ENCODE measurements at places on chromosomes 7 and 10.

GRCh38 chr10:34119456-34119855 lies 695.6 kb downstream of the PARD3 start:
- DNase-seq: no peak

GRCh38 chr7:8579661-8580194 lies 146.3 kb downstream of the NXPH1 start:
- no peak for DNase-seq

DNA sequence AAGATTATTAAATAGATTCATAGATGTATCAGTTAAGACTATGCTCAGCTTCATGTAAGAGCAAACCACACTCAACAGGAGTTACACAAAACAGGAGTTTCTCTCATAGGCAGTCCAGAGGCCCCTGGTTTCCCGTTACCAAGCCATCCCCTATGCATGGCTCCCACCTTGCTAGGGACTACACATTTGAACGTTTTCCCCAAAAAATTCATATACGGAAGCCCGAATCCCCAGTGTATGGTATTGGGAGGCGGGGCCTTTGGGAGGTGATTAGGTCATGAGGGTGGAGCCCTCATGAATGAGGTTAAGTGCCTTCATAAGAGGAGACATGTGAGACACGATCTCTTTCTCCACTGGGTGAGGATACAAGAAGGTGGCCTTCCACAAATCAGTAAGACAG lies 29.1 kb downstream of the RSU1 start:
- DNase-seq: no peak

- no peak for DNase-seq
Observed at GRCh38 chr10:48879451-48879850, 60.2 kb downstream of the LRRC18 start.

DNA sequence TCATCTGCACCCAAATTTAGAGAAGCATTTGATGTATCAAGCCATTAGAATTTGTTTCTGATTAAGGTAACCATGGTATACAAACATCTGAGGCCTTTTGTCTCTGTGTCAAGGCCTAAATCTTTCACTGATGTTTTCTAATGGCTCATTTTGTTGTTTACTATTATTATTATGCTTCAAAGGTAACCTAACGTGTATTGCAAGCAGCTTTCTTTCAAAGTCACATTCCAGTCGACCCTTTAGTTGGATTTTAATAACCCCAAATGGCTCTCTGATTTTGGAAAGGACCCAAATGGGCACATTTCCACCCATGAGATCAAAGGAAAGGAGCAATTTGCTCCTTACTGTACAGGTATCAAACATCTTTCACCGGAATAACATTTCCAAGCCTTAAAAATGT lies 46.7 kb upstream of the WNT16 start:
- no peak for DNase-seq

DNA sequence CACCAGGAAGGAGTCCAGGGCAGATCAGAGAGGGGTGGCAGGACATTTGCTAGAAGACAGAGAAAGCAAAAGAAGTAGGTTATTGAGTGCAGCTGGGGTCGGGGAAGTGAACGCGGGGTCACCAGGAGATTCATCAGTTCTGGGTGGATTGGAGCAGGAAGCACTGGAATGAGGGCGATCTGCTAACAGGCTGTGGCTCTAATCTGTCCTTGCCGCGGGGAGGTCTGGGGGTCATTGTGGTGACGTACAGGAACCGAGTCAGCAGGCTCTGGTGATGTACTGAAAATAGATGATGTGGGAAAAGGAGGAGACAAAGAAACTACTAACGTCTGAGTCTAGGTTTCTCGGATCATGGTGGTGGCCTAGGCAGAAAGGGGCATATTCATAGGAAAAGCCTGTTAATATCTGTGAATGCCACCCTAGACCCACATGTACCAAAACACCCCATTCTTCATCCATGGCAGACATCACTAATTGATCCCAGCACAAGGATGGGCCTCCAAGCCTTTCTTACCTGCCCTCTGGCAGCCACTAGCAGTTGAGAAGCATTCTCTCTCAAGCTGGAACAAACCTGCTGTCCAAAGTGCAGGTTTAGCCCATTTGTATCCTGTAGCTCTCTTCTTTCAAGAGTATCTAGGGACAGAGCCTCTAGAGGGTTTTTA lies 134.5 kb downstream of the C10orf105 start:
- DNase-seq: no peak

DNA sequence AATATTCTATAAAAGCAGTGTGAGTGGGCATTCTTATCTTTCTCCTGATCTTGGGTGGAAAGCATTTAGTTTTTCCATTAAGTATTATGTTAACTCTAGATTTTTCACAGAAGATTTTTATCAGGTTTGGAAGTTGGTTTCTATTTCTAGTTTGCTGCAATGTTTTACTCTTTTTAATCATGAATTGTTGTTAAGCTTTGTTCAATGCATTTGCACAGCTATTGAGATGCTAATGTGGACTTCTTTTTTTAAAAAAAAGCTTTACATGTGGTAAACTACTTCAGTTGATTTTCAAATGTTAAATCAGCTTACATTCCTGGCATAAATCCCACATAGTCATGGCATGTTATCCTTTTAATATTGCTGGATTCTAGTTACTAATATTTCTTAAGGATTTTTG lies 363.6 kb upstream of the NRP1 start:
- no peak for DNase-seq

GRCh38 chr10:49081547-49082275 lies 33.6 kb downstream of the VSTM4 start:
- no peak for DNase-seq

DNA sequence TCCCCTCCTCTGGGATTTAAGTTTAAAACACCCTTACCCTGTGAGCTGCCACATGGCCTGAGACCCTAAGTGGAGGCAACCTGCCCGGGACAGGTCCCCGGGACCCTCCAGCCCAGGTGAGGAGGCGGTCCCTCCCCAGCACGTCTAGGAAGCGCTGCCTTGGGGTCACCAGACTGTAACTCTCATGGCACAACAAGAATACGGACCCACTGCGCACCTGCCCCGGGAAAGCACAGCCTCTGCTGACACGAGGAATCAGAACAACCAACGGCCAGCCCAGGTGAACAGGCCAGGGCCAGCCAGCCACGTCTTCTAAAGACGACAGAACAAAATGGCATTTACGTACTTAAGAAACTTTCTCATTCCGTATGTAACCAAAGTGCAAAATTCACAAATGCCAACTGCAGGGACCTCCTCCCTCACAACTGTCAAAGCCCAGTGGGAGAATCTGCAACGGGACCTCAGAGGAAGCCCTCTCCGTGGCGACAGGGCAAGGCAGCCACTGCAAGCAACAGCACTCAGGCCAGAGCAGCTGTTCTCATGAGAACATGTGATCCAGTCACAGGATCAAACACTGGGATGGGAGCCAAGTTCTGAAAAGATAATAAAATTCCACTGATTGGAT lies 208.4 kb downstream of the DIP2C start:
- no peak for DNase-seq

DNA sequence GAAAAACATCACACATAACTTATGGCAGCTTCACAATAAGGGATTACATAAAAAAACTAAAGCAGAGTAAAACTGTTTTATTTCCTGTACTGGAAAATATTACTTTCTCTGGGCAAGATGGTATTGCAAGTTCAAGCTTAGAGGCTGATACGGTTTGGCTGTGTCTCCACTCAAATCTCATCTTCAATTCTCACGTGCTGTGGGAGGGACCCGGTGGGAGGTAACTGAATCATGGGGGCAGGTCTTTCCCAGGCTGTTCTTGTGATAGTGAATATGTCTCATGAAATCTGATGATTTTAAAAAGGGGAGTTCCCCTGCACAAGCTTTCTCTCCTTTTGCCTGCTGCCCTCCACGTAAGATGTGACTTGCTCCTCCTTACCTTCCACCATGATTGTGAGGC lies 5.1 kb upstream of the LRRC27 start:
- peak; percentile 47 for DNase-seq

GRCh38 chr7:103680161-103681144 lies 234.4 kb upstream of the SLC26A5 start:
- no peak for DNase-seq

DNA sequence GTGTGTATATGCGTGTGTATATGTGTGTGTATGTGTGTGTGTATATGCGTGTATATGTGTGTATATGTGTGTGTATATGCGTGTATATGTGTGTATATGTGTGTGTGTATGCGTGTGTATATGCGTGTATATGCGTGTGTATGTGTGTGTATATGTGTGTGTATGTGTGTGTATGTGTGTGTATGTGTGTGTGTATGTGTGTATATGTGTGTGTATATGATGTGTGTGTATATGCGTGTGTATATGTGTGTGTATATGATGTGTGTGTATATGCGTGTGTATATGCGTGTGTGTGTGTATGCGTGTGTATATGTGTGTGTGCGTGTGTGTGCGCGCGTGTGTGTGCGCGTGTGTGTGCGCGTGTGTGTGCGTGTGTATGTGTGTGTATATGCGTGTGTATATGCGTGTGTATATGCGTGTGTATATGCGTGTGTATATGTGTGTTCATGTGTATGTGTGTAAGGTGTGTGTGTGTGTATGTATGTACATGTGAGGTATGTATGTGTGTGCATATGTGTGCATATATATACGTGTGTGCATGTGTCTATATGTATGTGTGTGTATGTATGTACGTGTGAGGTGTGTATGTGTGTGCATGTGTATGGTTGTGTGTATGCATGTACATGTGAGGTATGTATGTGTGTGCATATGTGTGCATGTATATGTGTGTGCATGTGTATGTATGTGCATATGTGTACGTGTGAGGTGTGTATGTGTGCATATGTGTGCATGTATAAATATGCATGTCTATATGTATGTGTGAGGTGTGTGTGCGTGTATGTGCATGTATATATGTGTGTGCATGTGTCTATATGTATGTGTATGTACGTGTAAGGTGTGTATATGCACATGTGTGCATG lies 6.0 kb downstream of the UCN3 start:
- no peak for DNase-seq

GRCh38 chr7:12422554-12423320 lies 19.1 kb upstream of the VWDE start:
- no peak for DNase-seq

GRCh38 chr7:33591490-33591889 lies 313.8 kb upstream of the BMPER start:
- DNase-seq: no peak

GRCh38 chr7:43557831-43558495 lies 24.9 kb upstream of the STK17A start:
- no peak for DNase-seq

DNA sequence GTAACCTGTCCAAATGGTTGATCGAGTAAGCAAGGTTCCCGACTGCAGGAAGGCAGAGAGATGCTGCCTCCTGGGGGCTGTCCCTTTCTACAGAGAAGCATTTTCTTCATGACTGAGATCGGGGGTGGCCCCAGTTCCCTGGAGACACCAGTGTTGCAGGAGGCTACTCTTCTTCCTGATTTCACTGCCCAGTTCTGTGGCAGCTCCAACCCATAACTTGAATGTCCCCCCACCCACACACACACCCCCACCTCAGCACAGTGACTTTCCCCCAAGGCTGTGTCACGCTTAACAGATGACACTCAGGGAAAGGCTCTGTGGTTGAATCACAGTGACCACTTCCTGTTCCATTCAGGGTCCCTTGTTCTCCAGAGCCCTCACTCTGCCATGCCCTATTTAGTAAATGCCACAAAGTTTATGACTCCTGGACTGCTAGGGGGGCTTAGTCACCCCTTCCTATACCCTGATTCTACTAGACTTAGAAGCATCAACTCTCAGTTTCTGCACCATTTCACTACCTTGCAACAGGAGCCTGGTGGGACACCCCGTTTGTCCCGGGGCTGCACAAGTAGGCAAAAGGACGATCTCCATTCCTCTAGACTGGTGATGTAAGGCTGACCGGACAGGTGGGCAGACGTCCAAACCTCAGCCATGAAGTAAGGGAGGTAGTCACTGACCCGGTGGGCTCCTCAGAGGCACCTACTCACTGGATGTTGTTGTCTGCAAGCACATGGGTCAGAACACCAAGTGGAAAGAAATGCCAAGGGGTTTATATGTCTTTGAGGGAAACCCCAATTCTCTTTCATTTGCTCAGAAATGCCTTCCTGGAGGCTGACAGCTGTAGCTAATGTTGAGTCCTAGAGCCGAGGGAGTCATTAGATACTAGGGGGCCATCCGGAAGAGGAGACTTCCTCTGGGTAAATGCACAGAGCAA lies 31.3 kb upstream of the SMC3 start:
- peak; percentile 77 for DNase-seq

DNA sequence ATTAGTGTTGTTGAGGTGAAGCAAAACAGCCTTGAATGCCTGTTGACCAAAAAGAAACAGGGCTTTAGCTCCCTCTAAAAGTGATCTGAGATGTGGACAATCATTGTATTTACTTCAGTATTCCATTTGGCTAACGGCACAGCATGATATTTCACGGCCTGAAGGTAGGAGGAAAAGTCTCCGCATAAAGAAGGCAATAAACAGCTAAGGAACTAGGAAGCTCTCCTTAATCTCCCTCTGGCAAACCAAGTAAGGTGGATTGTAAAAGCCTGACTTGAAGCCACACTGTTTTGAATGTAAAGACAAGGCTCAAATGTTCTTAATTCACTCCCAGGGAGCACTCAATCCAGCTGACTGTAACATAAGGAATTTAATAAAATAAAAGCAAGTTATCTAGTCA lies 160.0 kb upstream of the ZNF804B start:
- DNase-seq: no peak

DNA sequence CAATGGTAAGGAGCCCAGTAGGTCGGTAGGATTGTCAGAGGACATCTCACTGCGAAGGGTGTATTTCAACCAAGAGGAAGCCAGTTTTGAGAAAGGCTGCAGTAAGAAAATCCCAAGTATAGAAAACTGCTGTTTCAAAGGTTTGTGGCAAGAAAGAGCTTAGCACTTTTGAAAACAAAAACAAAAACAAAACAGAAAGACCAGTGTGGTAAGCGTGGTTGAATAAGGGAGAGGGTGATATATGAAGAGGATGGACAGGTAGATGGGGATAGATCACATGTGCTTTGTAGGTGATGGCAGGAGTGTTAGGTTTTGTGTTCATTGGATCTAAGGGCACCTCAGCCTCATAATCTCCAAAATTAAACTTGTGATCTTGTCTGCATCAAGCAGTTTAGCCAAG lies 141.6 kb upstream of the WNT16 start:
- DNase-seq: no peak

GRCh38 chr7:100603726-100604027 lies 1.5 kb downstream of the PCOLCE start:
- DNase-seq: no peak

DNA sequence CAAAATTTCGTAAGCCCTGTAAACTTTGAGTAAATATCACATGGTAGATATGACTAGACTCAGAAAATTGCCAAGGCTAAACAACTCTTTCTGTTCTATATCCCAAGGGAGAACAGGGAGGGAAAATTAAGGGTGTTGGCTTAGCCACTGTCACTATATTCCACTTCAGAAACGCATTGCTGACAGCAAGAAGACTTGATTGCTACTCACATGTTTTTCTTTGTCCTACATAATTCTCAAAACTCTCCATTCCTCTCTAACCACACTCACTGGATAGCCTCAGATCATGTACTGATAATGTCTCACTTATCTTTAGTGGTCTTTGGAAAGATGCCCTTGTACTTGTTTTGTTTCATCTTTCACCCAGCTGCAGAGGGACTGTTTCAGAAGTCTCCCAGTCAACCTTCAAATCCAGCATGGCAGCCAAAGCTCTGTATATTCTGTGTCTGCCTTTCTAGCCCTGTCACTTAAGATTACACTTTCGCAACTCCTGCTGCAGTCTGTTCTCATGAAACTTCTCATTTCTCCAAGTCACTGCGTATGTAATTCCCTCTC lies 582.4 kb upstream of the FZD8 start:
- DNase-seq: no peak

- no peak for DNase-seq
Observed at GRCh38 chr7:14389181-14389591, 399.7 kb upstream of the ETV1 start.

Measured in activated CD4-positive, alpha-beta T cell treated with anti-CD3 and anti-CD28 coated beads for 4 hours (primary cell).